Activated CD4-positive, alpha-beta T cell treated with anti-CD3 and anti-CD28 coated beads for 36 hours (primary cell): ENCODE measurements at places on chromosomes 3 and 15. TPM values are rescaled to one million over a fixed set of nuclear protein-coding genes. Genes with fewer than 3 reads are reported as not detected.
A peak's percentile ranks its signal among the peaks of the same experiment; 100 is the strongest.

Gene LDHAL6B
- not detected for total RNA-seq

Gene ACKR2
- 0.65 TPM for total RNA-seq

Gene GPR176
- 0.30 TPM for total RNA-seq

- H3K27ac ChIP-seq: no peak overlapping the region
- H3K4me3 ChIP-seq: no peak overlapping the region
- H3K4me1 ChIP-seq: no peaks in the 10 kb centered on the region
- no peaks in the 10 kb centered on the region for H3K27me3 ChIP-seq
- no peak for DNase-seq
These were observed 703.3 kb upstream of the LMCD1 start for GRCh38 chr3:7798276-7798675.

GRCh38 chr3:195151866-195152541 is 119.0 kb downstream of the XXYLT1 start:
- peaks cover 47% of the 10 kb centered on the region for H3K4me1 ChIP-seq
- DNase-seq: no peak
- peaks cover 2% of the 10 kb centered on the region for H3K27me3 ChIP-seq
- no peak overlapping the region for H3K27ac ChIP-seq

- H3K4me3 ChIP-seq: no peak overlapping the region
- H3K27me3 ChIP-seq: no peaks in the 10 kb centered on the region
- H3K36me3 ChIP-seq: no peaks in the 10 kb centered on the region
- no peak for DNase-seq
- no peaks in the 10 kb centered on the region for H3K4me1 ChIP-seq
These were observed 49.8 kb downstream of the ST3GAL6 start for GRCh38 chr3:98812851-98813374.

DNA sequence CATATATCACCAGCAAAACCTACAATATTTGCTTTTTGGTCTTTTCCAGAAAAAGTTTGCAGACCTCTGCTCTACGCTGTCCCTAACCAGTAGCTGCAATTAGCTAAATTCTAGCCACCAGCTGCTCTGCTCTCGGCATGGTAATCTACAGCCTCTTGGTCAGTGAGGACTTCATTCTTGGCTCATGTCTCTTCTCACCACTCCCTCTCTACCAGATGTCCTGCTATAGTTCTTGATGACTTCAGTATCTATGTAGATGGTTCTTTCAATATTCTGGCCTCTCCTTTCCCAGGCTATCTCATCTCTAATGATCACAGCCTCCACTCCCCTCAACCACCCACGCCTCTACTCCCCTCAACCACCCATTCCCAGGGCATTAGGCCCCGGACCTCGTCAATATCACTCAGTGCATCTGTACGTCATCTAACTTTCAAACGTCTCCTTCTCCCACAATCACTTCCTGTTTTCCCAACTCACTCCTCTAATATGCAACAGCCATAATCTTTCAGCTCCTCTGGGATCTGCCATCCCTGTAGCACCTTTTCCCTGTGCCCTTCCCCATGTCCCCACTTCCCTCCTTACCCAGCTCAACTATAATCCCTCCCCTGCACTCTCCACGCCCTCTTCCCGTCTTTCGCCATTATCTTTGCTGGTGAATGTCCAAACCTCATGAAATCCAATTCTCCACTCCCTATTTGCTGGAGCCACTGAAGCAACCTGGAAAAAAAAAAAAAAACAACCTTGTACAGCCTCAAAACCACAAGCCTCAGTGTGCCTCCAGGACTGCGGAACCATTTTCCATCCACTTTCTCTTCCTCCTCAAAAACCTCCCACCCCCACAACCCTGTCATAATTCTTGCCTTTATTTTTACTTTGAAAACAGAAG is 429.4 kb upstream of the PROK2 start:
- H3K4me1 ChIP-seq: no peaks in the 10 kb centered on the region
- H3K4me3 ChIP-seq: no peak overlapping the region
- H3K27ac ChIP-seq: no peak overlapping the region

DNA sequence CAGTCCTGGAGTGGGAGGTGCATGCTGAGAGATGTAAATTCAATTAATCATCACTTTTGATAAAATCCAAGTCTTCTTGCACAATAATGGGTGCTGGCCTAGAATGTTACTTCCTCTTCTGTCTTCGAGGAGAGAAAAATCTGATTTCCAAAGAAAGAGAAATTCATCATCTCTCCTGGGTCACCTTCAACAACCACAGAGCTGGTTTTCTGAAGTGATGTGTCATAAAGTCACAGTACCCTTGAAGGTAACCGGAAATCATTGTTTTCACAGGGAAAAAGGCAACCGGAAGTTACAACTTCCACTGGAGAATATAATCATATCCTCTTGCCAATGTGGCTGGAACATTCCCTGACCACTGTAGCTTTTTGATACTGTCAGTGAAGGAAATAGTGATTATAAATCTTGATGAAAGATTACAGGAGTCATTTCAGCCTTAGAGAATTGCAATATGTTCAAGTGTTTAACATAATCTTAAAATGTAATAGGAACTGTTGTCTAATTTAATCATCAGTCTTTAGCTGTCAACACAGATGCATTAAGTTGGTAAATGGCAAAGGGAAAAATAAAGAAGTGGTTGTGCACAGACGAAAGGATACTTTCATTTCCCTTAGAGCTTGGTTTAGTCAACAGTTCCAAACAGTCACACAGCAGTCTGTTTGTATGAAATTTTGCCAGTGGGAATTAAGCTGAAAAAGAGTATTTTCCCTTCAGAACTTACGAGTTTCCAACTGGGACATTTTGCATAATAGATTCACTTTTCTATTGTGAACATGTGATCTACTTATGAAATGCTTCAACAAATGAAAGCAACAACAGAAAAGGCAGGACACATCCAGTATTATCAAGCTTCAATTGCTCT is 106.5 kb upstream of the SLC4A7 start:
- peak overlapping the region; percentile 41 for H3K4me3 ChIP-seq
- peaks cover 26% of the 10 kb centered on the region for H3K4me1 ChIP-seq
- no peaks in the 10 kb centered on the region for H3K36me3 ChIP-seq
- H3K27ac ChIP-seq: peak overlapping the region; percentile 81
- H3K27me3 ChIP-seq: no peaks in the 10 kb centered on the region

DNA sequence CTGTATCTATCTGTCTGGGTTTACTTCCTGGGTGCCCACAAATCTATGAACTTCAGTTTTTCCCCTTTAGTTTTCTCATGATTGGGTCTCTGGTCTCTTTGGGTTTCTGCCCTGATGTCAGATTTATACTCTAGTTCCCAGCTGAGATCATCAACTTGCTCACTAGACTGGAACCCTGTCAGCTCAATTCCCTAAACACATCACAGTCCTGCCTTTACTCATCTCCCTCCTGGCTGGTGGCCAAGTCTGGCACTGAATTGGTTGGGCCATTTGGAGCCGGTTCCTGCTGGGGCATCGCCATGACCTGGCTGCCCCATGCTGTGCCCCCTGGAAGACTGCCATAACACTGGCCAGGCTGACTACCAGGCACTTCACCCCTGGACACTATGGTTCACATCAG is 345.3 kb downstream of the CHST2 start:
- no peak overlapping the region for H3K4me3 ChIP-seq
- no peak for DNase-seq
- H3K27ac ChIP-seq: no peak overlapping the region
- H3K4me1 ChIP-seq: no peaks in the 10 kb centered on the region
- H3K36me3 ChIP-seq: peaks cover 12% of the 10 kb centered on the region

GRCh38 chr3:74518610-74519009 is 95.8 kb downstream of the CNTN3 start:
- DNase-seq: no peak
- H3K27me3 ChIP-seq: no peaks in the 10 kb centered on the region
- no peaks in the 10 kb centered on the region for H3K36me3 ChIP-seq
- H3K4me1 ChIP-seq: no peaks in the 10 kb centered on the region
- no peak overlapping the region for H3K4me3 ChIP-seq

GRCh38 chr3:106452096-106452495 is 583.3 kb upstream of the CBLB start:
- no peak overlapping the region for H3K4me3 ChIP-seq
- no peaks in the 10 kb centered on the region for H3K27me3 ChIP-seq
- no peak overlapping the region for H3K27ac ChIP-seq
- peaks cover 16% of the 10 kb centered on the region for H3K4me1 ChIP-seq
- no peak for DNase-seq
- H3K36me3 ChIP-seq: peaks cover 12% of the 10 kb centered on the region

GRCh38 chr3:18964640-18965039 is 183.7 kb upstream of the KCNH8 start:
- H3K27ac ChIP-seq: no peak overlapping the region
- peaks cover under 1% of the 10 kb centered on the region for H3K36me3 ChIP-seq
- no peak overlapping the region for H3K4me3 ChIP-seq
- no peaks in the 10 kb centered on the region for H3K4me1 ChIP-seq

DNA sequence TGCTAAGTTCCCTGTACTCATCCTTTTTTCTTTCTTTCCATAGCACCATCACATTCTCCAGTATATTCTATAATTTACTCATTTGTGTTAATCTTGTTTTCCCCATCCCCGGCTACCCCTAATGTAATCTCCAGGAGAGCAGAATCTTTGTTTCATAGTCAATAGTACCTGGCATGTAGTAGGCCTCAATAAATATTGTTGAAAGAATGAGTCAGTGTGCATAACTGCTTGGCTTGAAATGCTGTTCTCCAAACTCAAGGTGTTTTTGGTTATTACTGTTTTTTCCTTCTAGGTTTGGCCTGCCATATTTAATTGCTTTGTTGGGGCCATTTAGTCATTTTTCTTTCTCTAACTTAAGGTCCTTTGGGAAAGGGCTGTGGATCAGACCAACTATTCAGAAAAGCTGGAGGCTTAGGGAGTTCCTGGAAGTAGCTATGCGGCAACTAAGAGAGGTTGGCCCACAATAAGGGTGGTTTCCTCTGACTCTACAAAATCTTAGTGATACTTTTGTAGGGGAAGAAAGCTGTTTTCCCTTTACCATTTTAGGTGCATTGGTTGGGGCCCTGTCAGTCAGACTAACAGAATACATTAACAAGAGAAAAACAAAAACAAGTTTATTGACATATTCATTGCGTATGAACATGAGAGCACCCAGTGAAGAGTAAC is 28.4 kb downstream of the KAT2B start:
- no peak for DNase-seq
- H3K4me1 ChIP-seq: peaks cover 26% of the 10 kb centered on the region
- H3K36me3 ChIP-seq: peaks cover 4% of the 10 kb centered on the region
- no peak overlapping the region for H3K4me3 ChIP-seq
- H3K27ac ChIP-seq: peak overlapping the region; percentile 47

DNA sequence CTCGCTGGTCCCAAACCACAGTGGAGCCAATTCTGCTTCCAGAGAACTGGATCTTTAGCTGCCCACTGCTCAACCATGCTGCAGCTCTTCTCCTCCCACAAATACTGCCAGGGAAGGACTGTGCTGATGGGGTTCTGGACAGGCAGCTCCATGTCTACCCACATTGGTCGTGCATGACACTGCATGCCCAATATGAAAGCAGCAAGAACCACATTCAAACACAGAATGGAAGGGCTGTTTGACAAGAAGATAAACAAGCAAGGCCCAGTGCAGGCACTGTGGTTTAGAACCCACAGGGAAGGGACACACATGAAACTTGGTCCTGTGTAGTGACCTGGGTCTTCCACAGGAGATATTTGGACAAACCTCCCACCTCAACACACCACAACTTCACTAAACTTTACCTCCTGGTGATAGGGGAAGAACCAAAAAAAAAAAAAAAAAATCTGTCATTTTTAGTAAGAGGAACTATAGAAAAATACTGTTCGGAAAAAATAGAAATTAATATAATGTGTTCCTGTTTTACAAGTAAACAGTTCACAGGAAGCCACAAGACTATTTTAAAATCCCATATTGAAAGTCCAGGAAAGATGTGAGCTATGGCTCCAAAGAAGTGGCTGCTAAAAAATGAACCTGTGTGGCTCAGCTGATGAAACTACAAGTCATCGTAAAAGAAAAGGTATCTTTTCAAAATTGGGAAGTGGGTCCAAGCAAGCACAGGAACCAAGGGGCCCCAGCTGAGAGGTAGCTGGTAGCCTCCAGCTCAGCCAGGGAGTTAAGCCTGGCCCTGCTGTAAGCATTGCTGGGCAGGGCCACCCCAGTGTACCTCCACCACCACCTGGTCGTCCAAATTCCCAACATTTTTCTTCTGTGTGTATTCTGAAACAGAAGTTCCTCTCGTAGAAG is 77.7 kb upstream of the ACAN start:
- H3K27ac ChIP-seq: no peak overlapping the region
- peaks cover 10% of the 10 kb centered on the region for H3K27me3 ChIP-seq
- H3K36me3 ChIP-seq: no peaks in the 10 kb centered on the region

- no peak overlapping the region for H3K4me3 ChIP-seq
- no peak for DNase-seq
- H3K36me3 ChIP-seq: no peaks in the 10 kb centered on the region
- no peaks in the 10 kb centered on the region for H3K4me1 ChIP-seq
- H3K27me3 ChIP-seq: no peaks in the 10 kb centered on the region
These were observed 247.7 kb downstream of the VGLL3 start for GRCh38 chr3:86743233-86743632.

DNA sequence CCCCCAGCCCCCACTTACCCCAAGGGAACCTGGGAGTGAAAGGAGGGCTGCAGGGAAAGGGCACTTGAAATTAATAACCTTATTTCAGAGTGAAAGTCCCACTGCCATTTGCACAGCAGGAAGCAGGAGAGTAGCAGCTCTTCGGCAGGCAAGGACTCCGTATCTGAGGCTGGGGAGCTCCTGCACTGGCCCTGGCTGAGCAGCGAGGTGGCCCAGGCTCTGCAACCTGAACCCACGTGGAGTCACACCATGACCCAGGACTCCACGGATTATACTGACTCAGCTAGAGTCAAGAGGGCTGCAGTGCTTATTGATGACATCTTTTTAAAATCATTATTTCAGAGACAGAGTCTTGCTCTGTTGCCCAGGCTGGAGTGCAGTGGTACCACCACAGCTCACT is 214.5 kb downstream of the XXYLT1 start:
- H3K4me3 ChIP-seq: no peak overlapping the region
- H3K4me1 ChIP-seq: no peaks in the 10 kb centered on the region

DNA sequence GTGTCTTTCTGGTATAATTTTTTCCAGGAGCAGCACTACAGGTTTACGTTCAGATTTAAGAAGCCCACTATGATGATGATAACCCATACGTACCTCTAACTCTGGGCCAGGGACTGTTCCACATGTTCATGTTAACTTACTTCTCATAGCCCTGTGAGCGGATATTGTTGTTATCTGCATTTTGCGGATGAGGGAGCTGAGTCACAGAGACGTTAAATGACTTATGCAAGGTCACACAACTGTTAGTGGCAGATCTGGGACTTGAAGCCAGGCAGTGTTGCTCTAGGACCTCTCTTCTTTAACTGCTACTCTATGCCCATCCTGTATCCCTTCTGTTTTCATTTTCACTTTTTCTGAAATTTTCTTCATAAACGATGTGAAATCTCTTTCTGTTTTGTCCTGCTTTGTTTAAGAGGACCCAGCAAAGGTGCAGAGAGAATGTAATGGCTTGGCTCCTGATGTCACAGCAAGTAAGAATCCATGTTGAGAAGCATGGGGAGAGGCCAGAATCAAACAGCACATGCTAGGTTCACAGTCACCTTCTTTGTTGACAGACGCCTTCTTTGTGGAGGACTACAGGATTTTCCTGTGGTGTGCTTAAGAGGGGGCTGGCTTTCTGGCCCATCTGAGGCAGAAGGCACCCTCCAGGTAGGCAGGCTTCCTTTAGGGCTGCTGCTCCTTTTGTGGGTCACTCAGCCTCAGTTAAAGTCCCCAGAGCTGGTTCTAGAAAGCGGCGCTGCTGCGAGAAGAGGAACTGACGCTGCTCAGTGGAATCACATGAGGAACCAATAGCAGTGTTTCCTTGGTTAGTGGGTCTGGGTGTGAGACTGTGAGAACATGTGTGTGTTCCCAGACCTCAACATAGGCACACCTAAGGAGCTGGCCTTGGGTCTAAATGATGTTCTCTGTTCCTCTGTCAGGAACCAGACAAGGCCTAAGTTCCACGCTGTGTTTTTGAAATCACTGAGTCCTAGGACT is 121.6 kb downstream of the TMEM108 start:
- no peaks in the 10 kb centered on the region for H3K36me3 ChIP-seq
- H3K27ac ChIP-seq: no peak overlapping the region
- DNase-seq: no peak
- no peak overlapping the region for H3K4me3 ChIP-seq
- peaks cover 4% of the 10 kb centered on the region for H3K27me3 ChIP-seq
